Lower leg skin (tissue), 4 donors: ENCODE measurements at places on chromosomes 11 and 22. TPM values are rescaled to one million over a fixed set of nuclear protein-coding genes. Genes with fewer than 3 reads are reported as not detected.

DNA sequence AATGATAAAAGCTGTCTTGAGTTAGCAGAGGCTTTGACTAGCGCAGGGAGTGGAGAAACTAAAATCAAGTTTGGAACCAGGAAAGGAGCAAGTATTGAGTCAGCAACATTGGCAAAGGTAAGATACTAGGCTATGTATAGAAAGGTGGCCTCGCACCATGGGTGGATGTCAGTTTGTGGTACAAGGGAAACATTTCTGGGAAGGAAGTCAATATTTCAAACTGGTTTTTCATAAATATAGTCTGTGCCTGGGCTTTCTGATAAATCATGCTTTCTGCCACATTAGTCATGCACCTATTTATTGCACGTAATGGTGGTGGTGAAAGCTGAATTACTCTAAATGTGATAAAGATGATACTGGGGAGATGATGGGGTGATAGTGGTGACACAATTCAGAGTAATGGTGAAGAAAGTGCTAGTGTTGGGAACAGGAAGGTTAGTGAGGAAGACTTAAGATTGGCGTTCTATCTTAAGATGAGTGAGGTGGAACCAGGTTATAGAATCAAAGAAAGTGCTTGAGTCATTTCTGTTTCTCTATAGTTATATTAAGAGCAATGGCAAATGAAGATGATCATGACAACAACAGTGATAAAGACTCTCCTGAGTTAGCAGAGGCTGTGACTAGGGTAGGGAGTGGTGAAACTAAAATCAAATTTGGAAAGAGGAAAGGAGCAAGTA is 729.0 kb downstream of the FAM181B start:
- no peak for DNase-seq

DNA sequence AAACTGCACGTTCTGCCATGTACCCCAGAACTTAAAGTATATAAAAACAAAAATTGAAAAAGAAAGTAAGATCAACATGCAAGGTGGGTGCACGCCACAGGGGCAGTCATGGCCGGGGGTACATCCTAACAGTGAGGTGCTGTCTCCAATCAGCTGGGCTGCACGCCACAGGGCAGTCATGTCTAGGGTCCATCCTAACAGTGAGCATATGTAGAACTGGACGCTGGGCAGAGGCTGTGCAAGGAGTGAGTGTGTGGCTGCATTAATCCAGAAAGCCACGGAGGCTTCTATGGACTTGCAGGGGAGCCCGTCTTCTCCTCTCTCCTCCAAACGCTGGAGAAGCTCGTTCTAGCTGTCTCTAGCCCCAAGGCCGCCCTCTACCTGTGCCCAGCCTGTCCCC is 1105.0 kb downstream of the BRD1 start:
- no peak for DNase-seq

- DNase-seq = no peak
Measured at GRCh38 chr11:68373189-68373814, 60.9 kb downstream of the LRP5 start.

Gene GLYATL1
- total RNA-seq = 6.8 TPM

Gene KCNJ11
- 2.0 TPM for total RNA-seq

- DNase-seq = no peak
Measured at GRCh38 chr11:62854013-62854824, 14.8 kb upstream of the WDR74 start.

GRCh38 chr22:36560001-36560400 is 31.0 kb upstream of the EIF3D start:
- no peak for DNase-seq

- DNase-seq = peak; percentile 92
Measured at GRCh38 chr11:69449320-69450063, 32.0 kb upstream of the LINC01488 start.

GRCh38 chr11:120339394-120339890 is 3.2 kb downstream of the ARHGEF12 start:
- DNase-seq = peak; percentile 51

GRCh38 chr11:3052567-3052966 is 4.7 kb downstream of the CARS1 start:
- DNase-seq = no peak

DNA sequence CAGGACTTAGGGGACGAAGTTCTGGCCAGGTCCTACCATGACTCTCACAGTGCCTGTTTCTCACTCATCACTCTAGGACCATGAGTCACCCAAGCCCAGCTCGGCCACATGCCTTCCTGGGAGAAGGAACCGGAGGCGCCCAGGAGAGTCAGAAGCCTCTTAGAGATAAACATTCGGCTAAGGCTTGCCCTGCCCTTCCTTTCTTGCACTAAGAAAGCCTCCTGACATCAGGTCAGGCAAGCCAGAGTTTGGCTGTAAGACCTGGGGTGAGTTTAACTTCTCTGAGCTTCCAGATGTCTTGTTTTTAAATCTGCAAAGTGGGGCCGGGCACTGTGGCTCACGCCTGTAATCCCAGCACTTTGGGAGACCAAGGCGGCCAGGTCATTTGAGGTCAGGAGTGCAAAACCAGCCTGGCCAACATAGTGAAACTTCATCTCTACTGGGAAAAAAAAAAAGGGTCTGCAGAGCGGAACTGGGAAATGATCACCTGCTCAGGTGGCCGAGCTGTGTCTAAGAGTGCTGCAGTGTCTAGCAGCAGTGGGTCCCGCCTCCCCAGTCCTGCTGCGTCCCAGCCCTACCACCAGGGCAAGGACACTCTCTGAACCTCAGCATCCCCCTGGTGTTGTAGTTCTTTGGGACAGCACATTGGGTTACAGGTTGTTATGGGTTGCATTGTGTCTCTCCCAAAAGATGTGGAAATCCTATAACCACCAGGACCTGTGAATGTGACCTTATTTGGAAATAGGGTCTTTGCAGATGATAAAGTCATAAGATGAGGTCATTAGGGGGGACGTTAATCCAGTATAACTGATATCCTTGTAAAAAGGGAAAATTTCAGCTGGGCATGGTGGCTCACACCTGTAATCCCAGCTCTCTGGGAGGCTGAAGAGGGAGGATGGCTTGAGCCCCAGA is 1.8 kb upstream of the CARS1 start:
- no peak for DNase-seq

GRCh38 chr22:37295213-37295886 is 13.0 kb downstream of the CYTH4 start:
- no peak for DNase-seq

Gene TIGD3
- 0.19 TPM for total RNA-seq

DNA sequence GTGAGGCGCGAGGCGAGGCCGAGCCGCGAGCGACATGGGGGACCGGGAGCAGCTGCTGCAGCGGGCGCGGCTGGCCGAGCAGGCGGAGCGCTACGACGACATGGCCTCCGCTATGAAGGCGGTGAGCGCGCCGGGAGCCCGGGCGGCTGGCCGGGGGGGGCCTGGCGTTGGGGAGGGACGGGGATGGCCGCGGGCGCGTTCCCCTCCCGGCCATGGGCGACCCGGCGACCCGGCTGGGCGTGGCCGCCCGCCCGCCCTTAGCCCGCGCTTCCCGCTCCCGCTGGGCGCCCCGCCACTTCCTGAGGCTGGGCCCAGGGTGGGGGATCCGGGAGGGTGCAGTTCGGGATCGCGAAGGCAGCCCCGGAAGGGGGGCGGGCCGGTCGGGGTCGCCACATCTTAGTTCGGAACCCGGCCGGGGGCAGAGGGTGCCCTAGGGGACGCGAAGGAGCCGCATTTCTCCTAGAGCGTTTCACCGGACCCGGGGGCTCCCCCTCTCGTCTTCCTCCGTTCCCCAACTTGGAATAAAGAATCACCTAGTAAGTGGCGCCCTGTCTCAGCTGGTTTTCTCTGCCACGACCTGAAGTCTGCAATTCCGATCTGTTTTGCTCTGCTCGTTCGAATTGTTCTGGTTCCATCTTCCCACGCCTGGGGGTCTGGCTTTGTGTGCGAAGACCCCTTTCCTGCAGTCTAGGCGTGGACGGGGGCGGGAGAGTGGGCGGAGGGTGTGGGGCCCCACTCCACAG is 536 bp downstream of the YWHAH start:
- DNase-seq = no peak

DNA sequence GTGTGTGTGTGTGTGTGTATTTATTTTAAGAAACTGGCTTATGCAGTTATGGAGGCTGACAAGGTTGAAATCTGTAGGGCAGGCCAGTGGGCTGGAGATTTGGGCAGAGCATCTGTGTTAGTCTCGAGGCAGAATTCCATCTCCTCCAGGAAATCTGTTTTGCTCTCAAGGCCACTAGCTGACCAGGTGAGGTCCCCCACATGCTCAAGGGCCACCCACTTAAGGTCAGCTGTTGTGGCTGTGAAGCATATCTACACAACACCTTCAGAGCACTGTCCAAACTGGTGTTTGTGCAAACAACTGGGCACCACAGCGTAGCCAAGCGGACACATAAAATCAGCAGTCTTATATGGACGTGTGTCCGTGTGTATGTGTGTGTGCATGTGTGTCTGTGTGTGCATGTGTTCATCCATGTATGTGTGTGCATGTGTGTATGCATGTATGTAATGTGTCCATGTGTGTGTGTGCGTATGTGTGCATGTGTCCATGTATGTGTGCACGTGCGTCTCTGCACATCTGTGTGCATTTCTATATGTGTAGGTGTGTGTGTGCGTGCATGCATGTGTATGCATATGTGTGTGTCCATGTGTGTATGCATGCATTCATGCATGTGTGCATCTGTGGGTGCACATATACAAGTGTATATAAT is 400.9 kb downstream of the BRD1 start:
- DNase-seq = no peak

Gene HTR3B
- not detected for total RNA-seq

Gene OR9Q1
- total RNA-seq = not detected

DNA sequence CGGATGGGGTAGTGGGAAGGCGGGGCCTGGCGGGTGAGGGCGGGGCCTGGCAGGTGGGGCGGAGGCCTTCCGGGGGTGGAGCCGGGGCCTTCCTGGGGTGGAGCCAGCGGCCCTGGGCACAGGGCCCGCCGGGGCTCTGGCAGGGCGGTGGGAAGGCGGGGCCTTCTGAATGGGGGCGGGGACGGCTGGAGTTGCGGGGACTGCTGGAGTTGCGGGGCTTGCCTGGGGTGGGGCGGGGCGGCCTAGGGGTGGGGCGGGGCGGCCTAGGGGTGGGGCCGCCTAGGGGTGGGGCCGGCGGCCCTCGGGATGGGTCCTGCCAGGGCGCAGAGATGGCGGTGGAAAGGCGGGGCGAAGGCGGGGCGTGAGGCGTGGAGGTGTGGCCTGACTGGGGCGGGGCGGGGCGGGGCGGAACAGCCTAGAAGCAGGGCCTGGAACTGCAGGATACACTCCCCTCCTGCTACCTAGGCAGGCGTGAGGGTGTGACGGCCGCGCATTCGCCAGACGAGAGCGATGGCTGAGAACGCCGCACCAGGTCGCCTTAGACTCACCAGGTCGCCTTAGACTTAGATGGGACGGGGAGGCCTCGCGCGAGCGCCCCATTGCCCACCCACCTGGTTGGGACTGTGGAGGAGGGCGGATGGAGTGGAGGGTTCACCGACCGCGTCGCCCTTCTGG is 19.3 kb downstream of the RRP7A start:
- DNase-seq = peak; percentile 95

Gene C11orf86
- not detected for total RNA-seq

Gene DSCAML1
- total RNA-seq = 0.08 TPM

Gene OR52E8
- not detected for total RNA-seq

Gene OR51G1
- total RNA-seq = not detected

Gene CSRP3
- not detected for total RNA-seq

Gene MS4A3
- not detected for total RNA-seq

DNA sequence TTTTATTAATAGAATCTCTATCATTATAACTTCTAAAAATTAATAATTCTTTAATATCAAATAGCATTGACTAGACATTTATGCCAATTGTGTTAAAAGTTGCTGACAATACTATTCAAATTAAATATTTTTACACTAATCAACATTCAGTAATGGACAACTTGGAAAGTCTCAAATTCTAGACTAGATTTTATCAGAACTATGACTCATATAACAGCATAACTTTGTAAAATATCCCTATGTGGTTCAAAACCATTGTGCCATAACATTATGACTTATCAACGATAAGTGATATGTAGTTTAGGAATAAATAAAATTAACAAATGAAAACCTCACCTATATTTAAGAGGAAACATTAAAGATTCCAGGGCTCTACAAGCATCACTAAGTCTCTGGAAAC is 291.8 kb downstream of the SBF2 start:
- no peak for DNase-seq

- no peak for DNase-seq
Measured at GRCh38 chr11:22371160-22371559, 33.0 kb downstream of the SLC17A6 start.

Gene SHANK3
- 8.9 TPM for total RNA-seq

- DNase-seq = no peak
Measured at GRCh38 chr11:64990222-64990923, 6.4 kb downstream of the BATF2 start.

Gene BTBD18
- total RNA-seq = not detected

Gene CBLIF
- not detected for total RNA-seq

GRCh38 chr11:66002648-66003225 is 434 bp downstream of the BANF1 start:
- no peak for DNase-seq

DNA sequence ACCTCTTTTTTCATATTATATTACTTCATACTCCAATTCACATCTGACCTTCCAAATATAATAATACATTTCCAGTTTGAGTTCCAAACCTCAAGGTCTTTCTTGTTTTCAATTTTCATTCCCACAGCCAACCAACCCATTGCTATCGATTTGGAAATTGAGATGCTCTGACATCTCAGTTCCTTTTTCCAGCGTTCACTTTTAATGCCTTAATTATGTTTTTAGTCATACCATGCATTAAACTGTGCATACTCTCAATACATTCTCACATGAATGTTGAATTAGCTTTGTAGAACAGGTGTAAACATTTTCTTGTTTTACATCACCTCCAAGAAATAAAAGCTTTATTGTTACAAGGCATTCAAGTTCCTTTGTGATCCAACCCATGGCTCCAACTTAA is 294.2 kb upstream of the ANO3 start:
- no peak for DNase-seq

Gene FDXACB1
- 4.2 TPM for total RNA-seq

DNA sequence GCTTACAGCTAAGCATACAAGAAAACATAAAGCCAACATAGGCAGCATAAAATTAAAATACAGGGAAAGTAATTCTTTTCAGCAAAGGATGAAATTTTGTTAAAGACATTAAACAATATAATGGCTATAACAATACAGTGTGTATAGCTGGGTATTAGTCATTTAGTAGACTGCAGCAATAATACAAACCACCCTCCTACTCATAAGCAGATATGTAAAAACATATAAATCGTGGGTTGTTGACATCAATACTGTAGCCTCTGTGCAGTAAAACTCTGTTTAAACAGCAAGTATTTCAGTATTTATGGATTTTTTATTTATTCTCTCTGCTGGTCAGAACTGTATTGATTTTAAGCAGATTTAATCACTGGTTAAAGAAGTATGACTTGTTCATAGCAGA is 639.1 kb upstream of the ANO5 start:
- DNase-seq = no peak

GRCh38 chr11:44509296-44509695 is 56.2 kb upstream of the CD82 start:
- no peak for DNase-seq

Gene OR52A1
- total RNA-seq = not detected

Gene ENTHD1
- not detected for total RNA-seq

Gene HSD17B12
- 39.7 TPM for total RNA-seq

DNA sequence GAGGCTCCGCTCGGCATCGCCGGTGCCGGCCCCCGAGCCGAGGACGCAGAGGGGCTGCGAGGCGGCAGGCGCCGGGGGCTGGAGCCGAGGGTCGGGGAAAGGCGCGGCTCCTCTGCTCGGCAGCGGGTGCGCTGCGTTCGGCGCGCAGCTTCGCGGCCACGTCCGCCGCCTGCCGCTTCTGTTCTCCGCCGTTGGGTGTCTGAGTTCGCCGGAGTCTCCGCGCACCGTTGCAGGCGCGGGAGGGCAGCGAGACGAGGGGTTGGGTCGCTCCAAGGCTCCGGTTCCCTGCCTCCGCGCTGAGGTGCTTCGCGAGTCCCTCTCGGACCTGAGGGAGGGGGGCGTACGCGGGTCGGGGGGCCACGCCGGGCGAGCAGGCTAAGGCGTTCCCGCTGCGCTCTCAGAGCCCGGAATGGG is 347 bp downstream of the MN1 start:
- no peak for DNase-seq
